Retina (tissue), 1 donor: ENCODE measurements at places on chromosomes 5 and 9.

GRCh38 chr5:127950707-127951391 is 132.7 kb upstream of the SLC12A2 start:
- no peak for DNase-seq

- no peak for DNase-seq
Measured at GRCh38 chr5:142295084-142295758, 29.6 kb downstream of the SPRY4 start.

DNA sequence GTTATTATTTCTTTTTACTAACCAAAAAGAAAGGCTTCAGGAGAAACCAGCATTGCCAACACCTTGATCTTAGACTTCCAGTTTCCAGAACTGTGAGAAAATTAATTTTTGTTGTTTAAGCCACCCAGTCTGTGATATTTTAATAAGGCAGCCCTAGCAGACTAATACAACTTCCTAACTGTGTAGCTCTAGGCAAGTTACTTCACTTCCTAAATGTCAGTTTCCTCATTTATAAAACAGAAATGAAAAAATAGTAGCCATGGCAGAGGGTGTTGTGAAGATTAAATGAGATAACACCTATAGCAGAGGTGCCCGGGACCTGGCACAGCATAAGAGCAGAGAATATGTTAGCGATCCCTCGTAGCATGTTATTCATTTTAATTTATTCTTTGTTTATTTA is 66.6 kb upstream of the HAND1 start:
- no peak for DNase-seq

- DNase-seq: peak; percentile 13
Measured at GRCh38 chr9:88106492-88106891, 31.8 kb downstream of the SPATA31C2 start.

DNA sequence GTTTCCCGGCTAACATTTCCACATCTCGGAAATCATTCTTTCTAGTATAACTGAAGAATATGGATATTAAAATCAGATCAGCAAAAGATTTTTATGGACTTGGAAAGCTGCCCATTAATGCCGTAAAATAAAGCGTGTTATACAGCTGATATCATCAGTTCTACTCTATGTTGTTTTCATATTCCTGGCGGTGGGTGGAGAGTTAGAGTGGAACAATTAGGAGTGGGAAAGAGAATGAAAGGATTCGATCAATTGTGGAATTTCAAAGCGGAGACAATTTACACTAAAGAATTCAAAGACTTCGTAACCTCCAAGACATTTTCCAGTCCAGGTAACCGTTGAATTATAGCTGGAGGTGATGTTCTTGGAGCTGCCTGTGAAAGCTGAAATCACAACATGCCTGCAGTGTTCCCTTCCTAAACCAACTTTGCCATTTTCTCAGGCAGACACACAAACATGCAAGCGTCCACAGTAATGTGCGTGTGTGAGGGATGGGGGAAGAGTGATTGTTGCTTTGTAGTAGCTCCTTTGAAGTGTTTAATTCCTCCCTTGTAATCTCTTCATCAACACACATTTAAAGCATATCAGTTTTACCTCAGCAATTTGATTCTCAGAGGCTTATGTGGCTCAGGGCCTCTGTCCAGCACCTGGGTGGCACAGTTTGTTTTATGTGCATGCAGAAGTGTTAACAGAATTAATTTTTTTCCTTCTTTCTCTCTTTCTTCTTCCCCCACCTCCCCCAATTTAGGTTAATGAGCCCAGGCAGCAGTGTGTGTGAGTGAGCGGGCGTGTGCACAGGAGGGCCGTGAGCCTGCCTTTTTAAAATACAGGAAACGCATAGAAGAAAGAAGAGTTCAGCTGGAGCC is 544.1 kb downstream of the RAB3C start:
- peak; percentile 70 for DNase-seq

DNA sequence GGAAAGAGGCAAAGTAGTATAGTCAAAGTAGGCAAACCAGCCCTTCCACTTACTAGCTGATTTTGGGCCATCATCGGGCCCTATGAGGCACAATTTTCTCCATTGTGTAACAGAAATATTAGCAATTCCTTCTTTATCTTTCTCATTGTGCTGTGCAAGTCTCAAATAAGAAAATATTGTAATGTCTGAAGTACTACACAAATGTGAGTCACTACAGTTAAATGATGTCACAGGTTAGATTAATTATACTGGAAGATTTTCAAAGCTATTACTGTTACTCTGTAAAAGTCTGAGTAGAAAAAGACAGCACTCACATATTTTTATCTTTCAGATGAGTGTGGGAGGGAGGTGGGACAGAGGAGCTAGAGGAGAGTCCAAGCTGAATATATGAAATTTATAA is 12.4 kb upstream of the TMC1 start:
- no peak for DNase-seq

GRCh38 chr5:86463339-86463738 is 154.4 kb upstream of the COX7C start:
- no peak for DNase-seq
